ENCODE measurements at places on chromosomes 5 and 9.

GRCh38 chr5:131530706-131531331 is 104.2 kb downstream of the RAPGEF6 start:
- no peak for DNase-seq

- no peak for DNase-seq
These were observed 63.4 kb downstream of the RAPGEF1 start for GRCh38 chr9:131676431-131676972.

DNA sequence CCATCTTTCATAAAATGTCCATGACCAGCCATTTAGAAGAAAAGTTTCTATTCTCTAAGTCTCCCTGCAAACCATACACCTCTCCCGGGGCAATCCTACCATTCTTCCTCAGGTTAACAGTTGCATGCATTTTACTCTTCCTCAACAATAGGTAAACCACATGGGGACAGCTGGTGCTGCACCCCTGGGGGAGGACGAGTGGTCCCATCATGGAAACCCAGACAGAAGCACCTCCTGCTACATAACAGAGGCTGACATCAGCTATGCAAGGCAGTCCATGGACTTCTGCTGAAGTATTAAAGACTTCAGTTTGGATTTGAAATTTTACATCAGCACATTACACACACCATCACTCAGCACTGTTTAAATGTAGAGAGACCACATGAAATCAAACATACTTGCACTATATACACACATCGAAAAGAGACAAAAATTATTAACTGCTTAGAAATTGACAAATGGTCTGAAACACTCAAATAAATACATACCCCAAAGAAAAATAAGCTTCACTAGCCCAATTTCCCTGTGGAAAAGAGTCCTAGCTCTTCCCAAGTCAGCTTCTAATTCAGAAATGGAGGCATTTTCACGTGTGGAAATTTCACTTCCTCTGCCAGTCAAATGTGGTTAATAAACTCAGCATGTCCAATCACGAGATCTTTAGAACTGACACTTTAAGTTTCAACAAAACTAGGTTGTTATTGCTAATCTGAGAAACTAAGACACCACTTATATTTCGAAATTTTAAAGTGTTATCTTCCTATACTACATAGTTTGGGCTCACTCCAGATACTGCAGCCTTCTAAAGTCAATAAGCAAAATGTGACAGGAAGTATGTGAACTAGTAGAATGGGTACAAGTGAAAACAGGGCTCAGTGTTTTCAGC is 173.4 kb downstream of the ROR2 start:
- no peak for DNase-seq

DNA sequence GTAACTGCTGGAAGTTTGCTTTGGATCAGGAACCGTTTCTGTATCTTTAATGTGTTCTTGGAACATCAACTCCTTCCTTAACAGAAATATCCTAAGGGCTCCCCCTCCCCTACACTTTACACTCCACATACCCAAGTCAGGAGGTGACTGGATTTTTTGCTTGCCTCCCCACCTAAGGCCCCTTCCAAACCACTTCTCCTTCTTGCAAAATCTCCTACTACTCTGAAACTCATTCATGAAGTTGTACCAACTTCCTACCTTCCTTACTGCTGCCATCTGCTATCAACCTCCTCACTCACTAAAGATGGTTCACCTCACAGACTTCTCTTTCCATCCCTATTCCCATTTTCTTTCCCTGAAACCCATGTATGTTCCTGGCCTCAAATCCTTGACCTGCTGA is 16.1 kb downstream of the TXN start:
- no peak for DNase-seq

DNA sequence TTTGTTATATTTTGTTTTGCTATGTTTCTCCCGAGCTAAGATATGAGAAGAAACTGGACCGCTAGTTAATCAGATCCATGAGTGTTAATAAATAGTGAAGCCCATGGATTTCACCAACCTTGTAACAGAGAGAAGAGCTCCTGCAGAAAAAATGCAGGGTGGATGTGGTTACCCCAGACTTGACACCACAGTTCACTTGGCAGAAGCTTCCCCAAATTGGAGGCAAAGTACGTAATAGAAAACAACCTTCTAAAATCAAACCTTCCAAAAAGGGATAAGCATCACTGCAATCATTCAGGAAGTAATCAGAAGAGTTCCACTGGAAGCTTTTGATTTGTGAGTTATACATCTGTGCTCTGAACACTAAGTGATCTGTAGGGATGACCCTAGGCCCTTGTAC is 267.5 kb downstream of the ACTL7B start:
- no peak for DNase-seq

- DNase-seq: no peak
These were observed 511.0 kb upstream of the RIOK2 start for GRCh38 chr5:97694091-97694490.

DNA sequence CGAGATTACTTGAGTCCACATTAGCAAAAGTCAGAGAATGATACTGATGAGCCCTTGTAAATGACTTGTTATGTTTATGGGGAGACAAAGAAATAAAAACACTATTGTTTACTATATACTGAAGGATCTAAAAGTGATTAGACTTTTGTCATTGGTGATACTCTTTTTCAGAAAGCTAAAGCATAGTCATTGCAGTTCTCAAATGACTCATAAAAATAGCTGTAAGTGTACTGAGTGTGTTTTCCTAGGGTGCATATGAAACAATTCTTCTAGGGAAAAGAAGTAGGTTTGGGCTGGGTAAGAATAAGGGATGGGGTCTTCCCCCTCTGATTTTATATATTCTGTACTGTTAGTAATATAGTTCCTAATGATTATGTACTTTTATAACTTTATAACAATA is 32.6 kb downstream of the WDR36 start:
- no peak for DNase-seq

DNA sequence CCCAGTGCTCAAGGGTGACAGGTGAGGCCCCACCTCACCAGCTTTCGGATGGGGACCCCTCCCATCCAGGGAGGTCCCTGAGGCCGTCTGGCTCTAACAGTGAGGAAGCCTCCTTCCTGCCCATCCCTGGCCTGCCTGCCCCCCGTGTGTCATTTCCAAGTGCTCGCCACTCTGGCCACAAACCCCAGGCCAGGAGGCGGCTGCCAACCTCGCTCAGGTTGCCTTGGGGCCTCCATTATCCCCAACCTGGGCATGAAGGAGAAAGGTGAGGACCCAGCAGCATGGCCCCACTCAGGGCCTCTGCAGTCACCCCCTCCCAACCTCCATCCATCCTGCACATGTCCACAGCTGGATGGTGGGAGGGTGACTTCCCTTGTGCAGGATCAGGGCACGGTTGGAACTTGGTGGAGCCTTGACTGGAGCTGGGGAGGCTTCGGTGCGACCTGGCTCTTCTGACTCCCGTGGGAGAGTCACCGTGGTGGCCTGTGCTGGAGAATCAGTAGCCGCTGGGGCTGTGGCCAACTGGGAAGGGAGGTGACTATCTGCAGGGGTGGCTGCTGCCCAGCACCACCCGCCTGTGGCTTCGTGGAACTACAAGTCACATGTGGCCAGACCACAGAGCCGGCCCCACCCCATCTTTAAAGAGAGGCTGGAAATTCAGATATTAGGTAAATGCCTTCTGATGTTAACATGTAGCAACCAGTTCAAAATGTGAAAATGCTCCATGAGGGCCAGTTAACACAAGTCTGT is 37.5 kb upstream of the GFPT2 start:
- no peak for DNase-seq

GRCh38 chr9:93422977-93423616 is 28.4 kb upstream of the FAM120A start:
- no peak for DNase-seq

GRCh38 chr5:157187046-157187754 is 6.6 kb downstream of the ITK start:
- DNase-seq: no peak

- no peak for DNase-seq
These were observed 29.4 kb downstream of the SLC6A3 start for GRCh38 chr5:1415626-1416360.

DNA sequence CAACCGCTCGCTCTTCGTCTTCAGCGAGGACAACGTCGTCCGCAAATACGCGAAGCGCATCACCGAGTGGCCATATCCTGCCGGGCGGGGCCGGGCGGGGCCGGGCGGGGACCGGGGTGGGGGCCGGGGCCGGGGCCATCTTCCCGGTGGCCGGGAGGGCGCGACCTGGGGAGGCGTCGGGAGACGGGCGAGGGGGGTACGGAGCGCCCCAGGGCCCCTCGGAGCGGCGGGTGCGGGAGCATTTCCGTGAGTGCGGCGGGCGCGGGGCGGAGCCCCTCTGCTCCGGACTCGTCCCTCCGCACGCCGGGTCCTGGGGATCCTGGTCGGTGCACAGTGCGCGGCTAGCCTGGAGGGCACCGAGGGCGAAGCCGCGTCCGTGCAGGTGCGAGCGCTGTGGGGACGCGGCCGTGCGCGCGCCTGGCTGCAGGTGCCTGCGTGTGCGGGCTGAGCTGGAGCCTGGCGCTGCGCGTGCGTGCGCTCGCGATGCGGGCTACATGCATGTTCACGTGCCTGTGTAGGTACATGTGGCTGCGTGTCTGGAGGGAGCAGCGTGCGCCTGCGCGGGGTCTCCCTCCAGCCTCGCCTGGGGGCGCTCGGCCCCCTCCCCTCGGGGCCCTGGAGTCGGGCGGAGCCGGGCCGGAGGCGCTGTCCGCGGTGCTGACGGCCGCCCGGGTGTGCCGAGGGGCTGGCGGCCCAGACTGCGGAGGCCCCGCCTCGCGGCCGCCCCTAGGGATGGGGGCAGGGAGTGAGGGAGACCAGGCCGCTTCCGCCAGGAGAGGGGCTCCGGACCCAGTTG is 762 bp downstream of the CACNA1B start:
- peak; percentile 22 for DNase-seq

- no peak for DNase-seq
These were observed 55.8 kb upstream of the SMARCA2 start for GRCh38 chr9:1959371-1959770.

- no peak for DNase-seq
These were observed 41.9 kb upstream of the PLEKHG4B start for GRCh38 chr5:49953-50544.

DNA sequence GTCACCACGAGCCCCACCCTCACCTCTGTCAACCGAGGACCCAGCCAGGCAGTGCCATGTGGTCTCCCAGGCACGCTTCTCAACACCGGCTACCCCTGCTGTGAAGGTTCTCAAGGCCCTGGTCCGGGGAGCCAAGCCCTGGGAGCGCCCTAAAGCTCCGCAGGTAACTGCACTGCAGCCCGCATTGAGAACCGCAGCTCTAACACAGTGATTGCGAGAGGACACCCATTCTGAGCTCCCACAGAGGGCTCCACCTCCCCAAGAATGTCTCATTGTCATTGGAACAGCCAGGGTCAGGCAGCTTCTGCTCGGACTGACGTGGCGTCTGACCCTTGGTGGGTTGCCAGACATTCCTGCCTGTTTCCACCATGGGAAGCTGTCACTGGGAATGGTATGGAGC is 88.3 kb downstream of the ANKRD33B start:
- no peak for DNase-seq

DNA sequence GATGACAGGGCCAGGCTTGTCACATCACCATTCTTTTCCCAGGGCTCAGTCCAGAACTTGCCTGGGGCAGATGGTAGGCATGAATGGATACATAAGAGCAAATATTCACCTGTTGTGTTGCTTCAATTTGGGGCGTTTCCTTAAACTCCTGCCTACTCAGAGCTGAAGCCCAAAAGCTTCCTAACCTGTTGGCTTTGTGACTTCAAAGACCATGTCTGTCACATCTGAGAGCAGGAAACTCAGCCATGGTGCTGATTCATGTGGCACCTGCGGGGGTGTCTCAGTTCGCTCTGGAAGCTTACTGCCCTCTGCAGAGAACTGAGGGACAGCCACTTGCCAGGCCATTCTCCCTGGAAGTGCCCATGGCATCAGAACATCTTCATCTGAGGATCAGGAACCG is 246.6 kb downstream of the HSPA4 start:
- DNase-seq: no peak

DNA sequence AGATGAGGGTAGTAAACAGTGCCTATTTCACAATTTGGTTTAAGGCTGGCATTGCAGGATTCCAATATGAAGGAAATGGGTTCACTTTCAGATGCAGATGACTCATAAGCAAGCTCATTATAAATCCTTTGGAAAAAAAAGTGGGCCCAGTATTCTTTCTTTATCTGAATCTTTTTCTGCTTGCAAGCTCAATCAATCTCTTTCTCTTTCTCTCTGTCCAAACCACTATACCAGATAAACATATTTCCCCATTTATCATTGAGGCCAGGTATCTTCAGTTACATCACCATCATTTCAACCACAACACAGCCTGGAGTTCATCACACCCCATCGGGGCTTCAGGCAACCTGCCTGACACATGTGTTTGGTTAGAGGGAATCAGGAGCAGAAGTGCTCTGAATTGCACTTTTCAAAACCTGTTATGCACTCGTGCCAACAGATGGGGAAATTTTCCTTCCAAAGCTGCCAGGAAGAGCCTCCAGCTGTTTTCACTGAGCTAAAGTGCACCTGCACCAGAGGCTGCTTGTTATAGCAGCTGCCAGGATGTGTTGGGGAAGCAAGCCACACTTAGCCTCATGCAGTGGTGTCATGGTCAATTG is 30.0 kb upstream of the MAMDC2 start:
- no peak for DNase-seq

DNA sequence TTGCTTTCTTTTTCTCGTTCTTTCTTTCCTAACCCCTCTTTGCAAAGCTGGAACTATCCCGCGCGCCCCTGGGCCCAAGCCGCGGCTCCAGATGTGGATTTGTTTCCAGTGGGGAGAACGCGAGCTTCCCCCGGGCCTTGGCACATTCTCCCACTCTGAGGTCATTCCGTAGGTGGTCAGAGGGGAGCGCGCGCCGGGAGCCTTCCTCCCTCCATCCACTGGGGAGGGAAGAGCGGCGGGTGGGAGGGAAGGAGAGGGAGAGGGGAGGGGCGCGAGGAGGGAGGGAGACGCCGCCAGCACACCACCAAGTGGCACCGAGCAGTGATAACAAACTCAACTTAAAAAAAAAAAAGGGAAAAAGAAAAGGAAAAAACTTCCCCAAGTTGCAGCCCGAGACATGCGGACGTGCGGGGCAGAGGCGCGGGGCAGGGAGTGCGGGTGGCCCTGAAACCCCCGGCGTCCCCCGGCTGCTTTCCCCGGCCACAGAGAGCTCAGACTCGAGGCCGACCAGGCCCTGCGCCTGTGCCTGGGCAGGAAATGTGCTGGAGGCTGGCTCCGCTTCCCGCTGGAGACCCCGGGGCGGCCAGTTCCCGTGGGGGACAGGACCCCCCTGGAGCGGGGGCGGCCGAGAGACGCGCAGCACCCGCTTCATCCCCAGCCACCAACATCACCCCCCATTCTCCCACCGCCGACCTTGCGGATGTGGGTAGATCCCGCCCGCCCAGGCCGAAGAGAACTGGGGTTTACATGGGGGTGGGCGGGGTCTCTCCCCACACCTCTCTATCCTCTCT is 3.1 kb downstream of the IER5L start:
- peak; percentile 18 for DNase-seq

DNA sequence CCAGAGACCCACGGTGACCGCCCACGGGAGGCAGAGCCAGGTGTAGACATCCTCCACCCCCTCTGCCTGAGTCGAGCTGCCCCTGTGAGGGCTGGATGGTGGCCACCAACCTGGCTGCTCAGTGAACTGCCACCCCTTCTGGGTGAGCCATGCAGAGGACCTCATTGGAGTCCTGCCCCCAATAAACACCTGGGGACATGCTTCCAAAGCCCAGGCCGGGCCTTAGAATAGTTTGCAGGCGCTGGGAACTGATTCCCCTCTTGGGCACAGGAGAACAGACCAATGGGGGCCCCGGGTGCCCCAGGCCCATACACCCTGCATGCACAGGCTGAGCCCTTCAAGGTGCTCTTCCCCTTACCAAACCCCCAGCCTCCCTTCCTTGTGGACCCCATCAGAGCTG is 38.1 kb upstream of the GFPT2 start:
- DNase-seq: no peak

Data from stimulated activated CD4-positive, alpha-beta T cell treated with anti-CD3 and anti-CD28 coated beads, Interleukin-12 subunit alpha, Interleukin-12 subunit beta, amount 100 ng/mL, for 4 hours (primary cell).